Activated naive CD4-positive, alpha-beta T cell treated with anti-CD3 and anti-CD28 coated beads, Interleukin-2, amount 10 ng/mL, durations not matched to agents 7 days and 5 days (primary cell): ENCODE measurements at places on chromosomes 2 and 18.
A peak's percentile ranks its signal among the peaks of the same experiment; 100 is the strongest.

DNA sequence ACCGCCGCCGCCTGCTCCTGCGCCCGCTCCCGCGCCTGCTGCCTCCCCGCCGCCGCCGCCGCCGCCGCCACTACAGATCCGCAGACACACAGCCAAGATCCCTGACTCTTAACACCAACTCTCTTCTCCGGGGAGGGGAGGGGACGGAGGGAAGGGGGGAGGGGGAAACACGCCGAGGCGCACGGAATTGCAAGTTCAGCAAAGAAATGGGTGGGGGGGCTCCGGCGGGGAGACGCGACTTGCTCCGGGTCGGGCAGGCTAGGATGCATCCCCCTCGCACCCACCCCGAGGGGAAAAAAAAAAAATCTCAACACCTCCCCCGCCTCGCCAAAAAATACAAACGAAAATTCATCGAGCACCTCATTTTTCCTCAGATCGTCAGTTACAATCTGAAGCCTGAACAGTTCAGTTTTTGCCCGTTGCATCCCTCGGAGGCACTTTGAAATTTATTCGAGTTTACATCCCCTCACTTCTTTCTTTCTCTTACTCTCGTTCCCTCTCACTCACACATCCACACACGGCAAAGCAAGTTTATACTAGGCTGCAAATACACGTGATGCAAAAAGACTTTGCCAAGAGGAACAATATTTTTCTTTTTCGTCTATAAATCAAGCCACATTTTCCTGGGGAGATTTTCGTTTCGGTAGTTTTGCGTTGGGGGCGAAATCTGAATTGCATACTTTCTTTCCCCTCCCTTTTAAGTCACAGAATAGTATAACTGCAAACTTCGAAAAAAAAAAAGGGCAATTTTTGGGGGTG, at the start of gene TCF4:
TCF4 (minus strand) TSS at position 82 of the 759 bp plus-strand sequence. CDS start 1,076 bp downstream, outside the sequence.
- DNase-seq = peak; percentile 42

DNA sequence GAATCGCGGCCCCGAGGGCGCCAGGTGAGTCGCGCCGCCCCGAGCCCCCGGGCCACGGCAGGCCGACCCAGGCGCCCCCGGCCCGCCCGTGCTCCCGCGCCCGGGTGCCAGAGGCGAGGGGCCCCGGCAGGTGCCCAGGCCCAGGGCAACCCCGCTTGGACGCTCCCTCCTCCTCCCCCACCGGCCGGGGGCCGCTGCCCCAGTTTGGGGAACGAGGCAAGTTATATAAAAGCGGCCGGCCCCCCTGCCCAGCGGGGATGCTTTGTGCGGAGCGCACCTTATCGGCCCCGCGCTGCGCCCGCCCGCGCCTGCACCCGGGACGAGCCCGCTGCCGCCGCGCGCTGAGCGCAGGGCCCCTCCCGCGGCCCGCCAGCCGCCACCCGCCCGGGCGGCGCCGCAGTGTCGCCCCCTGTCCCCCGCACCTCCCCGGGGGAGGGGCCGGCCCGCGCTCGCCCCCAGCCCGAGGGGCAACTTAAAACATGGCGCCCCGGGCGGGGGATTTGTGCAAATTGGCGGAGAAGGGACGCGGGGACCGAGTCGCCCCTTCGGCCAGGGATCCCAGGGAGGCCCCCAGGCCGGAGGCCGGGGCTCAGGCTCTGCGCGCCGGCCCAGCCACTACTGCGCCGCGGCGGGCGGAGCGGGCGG, 639 bp downstream of the EPB41L3 start:
- no peak for DNase-seq

GRCh38 chr2:150479075-150479915, 8.2 kb downstream of the RND3 start:
- DNase-seq = no peak

- DNase-seq = no peak
Observed at GRCh38 chr2:160551259-160551658, 57.7 kb upstream of the RBMS1 start.

- no peak for DNase-seq
Observed at GRCh38 chr2:143705108-143705707, 576.0 kb downstream of the ARHGAP15 start.

- no peak for DNase-seq
Observed at GRCh38 chr2:124035001-124035400, 9.9 kb downstream of the CNTNAP5 start.

GRCh38 chr18:35458271-35458670, 39.5 kb downstream of the INO80C start:
- DNase-seq = no peak

DNA sequence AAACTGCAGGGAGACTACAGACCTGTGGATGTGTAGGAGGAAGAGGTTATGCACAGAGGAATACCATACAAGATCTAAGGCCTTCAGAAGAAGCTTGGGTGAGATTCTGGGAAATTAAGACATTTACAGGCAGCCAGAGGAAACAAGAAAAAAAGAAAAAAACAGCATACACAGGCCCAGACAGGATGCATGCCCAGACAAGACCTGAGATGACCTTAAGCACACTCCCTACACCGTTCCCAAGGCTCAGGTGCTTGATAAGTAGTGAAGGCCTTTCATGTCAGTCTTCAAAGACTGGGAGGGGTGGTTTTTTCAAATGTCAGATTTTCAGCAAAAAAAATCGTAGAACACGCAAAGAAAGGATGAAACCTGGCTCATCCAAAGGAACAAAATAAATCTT, 83.0 kb downstream of the CCDC138 start:
- no peak for DNase-seq

DNA sequence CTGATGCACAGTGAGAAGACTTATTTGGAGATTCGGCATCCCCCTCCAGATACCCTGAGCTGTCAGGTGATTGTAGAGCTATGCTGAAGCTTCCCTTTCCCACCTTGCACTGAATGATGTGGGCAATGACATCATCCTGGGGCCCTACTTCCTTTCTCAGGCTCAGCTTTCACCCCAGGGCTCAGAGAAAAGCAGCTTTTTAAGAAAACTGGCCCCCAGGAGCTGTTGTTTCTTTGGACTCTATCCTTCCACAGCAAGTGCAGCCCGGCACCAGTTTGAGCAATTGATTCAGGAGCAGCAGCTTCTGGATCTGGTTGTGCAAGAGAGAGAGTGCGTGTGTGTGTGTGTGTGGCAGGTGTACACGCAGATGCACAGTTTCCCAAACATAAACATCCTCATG, 251.3 kb downstream of the ANAPC1 start:
- peak; percentile 54 for DNase-seq

- no peak for DNase-seq
Observed at GRCh38 chr2:61425605-61426155, 45.2 kb downstream of the USP34 start.

DNA sequence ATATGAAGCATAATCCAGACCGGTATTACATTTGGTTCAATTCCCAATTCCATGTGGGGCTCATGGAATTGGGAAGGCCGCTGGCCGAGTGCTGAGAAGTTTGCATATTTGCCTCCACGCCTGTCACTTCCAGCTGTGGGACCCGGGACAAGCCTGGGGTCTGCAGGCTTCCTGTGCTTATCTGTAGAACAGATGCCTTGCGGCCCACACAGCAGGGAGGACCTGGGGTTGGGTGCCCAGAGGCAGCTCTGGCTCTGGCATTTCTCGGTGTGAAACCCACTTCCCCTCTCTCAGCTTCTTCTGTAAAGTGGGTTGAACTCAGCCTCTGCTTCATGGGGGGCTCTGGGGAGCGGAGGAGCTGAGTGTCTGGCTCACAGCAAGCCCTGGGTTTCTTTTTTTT, 97.9 kb downstream of the SH3BP4 start:
- DNase-seq = peak; percentile 14

GRCh38 chr2:19021100-19021476, 337.3 kb downstream of the OSR1 start:
- DNase-seq = no peak

DNA sequence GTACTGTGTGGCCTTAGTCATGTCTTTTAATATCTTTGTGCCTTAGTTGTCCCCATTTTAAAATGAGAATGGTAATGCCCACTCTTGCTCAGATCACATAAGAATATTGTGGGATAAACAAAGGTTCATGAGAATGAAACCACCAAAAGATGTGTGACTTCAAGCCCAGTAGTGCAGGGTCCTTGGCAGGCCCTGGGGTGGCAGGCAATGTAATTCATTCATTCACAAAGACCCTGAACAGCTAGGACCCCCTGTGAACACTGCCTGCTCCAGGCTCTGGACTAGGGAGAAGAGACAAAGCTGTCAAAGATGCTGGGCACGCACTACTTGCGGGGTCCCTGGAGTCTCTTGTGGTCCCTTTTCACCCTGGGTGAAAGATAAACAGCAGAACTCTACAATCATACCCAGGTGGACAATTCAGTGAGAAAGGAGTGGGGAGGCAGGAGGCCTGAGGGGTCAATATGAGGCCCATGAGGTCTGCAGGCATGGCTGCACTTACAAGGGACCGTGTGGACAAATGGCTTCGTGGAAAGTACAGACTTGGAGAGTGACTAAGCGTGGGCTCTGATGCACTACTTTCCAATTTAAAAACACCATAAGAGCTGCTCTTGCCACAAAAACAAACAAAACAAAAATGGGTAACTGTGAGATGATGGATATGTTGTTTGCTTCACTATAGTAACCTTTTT, 136.1 kb downstream of the SMAD7 start:
- DNase-seq = no peak

- no peak for DNase-seq
Observed at GRCh38 chr2:75071766-75072165, 113.3 kb downstream of the POLE4 start.

GRCh38 chr2:88209521-88210131, 39.5 kb downstream of the THNSL2 start:
- no peak for DNase-seq

DNA sequence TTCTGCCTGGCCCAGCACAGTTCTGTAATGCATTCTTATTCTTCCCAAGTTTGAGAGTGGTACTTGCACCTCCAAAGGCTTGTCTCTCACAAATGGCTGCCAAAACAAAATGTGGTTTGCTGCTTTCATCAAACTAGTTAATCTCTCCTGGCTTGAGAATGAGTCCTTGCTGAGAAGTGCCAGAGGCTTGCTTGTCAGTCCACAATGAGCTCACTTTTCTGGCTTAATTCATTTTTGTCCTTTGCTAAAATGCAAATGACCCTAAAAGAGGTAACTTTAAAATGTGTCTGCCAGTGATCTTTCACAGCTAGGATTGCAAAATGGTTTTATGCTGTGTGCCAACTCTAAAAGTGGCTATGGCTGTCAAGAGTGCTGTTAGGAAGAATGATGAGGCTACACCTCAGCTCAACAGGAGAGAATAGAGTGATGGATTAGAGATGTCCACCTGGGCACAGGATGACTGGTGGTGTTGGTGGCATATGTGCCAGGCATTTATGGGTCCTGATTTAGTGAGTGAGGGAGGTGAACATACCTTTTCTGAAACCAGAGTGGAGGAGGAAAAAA, 291.2 kb upstream of the HNMT start:
- no peak for DNase-seq

DNA sequence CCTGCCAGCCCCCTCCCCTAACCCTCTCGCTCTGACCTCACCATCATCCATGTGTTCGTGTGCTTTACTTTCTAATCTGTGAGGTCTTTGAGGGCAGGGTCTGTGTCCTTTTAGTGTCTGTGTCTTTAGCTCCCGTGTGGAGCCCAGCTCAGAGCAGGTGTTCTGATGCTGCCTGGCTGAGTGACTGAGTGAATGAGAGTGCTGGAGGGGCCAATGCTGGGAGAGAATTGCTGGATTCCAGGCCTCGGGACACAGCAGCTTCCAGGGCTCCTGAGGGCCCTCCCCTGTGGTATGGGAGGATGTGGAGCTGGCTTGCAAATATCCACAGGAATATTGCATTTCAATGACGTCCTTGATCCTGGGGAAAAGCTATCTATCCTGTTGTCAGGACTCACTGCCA, 160.6 kb downstream of the ANKRD30B start:
- no peak for DNase-seq

DNA sequence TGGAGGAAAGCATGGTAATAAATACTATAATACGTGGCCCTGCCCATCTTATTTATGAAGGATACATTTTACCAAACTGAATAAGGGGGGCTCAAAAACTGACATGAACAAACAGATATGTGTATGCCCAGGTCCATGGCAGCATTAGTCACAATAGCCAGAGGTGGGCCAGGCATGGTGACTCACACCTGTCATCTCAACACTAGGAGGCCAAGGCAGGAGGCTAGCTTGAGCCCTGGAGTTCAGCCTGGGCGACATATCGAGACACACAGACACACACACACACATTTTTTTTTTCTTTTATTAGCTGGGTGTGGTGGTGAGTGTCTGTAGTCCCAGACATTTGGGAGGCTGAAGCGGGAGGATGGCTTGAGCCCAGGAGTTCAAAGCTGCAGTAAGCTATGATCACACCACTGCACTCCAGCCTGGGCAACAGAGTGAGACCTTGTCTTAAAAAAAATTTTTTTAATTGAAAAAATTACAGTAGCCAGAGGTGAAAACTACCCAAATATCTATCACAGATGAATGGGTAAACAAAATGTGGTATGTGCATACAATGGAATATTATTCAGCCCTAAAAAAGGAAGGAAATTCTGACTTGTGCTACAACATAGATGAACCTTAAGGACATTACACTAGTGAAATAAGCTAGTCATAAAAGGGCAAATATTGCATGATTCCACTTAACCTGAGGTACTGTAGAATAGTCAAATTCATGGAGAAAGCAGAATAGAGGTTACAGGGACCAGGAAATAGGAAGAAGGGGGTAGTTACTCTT, 8.0 kb downstream of the ATP8B1 start:
- no peak for DNase-seq

DNA sequence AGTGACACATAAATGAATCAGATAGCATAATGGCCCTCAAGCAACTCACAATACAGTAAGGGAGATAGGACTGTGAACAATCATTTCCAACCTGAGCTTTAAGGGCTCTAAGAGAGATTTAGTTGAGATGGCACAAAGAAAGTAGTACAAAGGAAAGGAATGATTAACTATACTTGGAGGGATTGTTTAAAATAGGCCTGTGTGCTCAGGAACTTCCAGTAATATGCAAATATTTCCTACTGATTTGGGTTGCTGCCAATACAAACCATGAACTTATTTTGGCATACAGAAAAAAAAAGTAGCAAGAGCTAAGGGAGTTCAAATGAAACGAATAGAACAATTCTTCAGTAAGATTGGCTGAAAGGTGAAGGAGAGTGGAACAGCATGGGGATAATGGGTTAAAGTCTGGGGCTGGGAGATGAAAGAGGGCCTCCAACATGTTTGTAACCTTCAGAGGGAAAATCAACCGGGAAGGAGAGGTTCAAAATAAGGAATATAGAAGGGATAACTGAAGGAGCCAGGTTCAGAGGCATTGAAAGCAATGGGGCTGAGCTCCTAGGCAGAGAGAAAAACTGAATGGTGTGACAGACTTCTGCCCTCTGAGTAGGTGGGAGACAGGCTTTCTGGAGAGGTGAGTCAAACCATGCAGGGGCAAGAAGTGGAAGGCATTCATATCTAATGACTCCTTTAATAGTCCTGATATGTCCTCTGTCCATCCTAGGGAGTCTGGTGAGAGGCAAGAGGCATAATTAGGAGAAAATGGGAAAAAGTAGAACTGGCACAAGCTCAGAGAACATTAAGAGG, 83.5 kb downstream of the DNAH7 start:
- no peak for DNase-seq

DNA sequence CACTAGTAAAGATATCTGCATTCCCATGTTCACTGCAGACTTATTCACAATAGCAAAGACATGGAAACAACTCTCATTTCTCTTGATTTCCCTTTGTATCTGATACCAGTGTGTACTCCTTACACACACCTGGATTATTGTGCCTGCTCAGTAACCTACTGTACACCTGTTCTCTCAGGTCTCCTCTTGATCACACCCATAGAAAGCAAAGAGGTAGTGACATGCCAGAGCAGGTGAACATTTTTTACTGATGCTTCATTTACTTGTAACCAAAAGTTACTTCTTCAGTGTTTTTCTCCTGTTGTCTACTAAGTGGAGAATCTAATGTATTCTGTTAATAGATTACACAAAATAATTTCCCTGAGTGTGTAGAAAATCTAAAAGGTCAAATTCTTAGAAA, 46.8 kb downstream of the CDH19 start:
- DNase-seq = no peak

GRCh38 chr18:23650968-23651927, 11.5 kb downstream of the ANKRD29 start:
- no peak for DNase-seq
